ENCODE measurements at places on chromosomes 2 and 18.

DNA sequence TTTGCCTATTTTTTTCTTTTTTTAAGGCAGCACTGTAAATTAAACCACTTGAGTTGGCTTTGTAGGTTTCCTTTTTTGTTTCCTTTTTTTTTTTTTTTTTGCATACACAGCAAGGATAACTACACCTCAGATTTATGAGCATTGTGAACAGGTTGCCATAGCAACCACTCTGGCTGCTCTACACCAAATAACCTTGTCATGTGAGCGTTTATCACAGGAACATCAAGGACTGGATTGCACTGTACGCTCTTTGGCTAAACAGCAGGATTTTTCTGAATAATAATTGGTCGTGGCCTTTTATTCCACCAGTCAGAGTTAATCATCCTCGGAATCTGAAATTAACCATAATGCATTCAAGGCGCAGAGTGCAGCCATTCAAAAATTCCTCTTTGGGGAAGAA lies 199.1 kb upstream of the SLC14A2 start:
- no peak for DNase-seq

DNA sequence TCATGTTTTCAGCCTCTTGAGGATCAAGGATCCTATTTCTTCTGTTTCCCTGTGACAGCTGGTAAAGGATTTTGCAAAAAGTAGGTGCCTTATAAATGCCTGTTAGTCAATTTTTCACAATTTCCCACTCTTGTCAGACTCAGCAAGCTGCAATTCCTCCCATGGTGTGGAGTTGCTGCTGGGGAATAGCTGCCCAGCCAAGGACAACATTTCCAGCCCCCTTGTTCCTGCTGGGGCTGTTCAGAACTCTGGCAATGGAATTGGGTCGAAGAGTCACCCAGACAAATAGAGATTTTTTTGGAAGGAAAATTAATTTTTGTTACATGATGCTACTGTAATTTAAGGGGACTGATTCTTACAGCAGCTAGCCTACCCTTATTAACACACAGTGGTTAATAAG lies 43.7 kb downstream of the FSHR start:
- no peak for DNase-seq

DNA sequence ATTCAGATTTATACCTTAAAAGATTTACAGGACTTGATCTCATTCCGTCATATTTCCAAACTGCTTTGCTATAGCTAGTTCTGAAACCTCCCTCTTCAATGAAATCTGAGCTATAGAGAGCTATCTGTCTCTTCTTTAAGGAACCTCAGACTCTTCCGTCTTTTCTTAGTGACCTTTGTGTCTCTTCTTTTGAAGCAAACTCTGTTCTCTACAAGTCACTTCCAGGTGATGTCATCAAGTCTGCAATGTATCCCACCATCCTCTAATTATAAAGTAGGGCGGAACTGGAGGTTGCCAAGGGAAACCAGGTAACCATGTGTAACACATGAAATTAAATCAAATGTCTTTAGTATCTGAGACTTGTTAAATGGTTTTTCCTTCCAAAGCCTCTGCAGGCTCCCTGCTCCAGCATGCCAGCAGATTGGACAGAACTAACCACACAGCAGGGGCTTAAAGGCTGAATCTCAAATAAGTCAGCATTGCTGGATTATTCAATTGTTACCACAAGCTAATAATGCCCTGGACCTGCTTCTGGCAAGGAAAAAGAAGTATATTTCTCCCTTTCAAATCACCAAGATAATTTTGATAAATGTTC lies 41.2 kb upstream of the PEX13 start:
- no peak for DNase-seq

- DNase-seq = no peak
These were observed 132.9 kb downstream of the MYO5B start for GRCh38 chr18:50061876-50062517.

GRCh38 chr2:113965644-113966043 lies 75.8 kb downstream of the ACTR3 start:
- no peak for DNase-seq

- DNase-seq = no peak
These were observed 479.3 kb downstream of the CPS1 start for GRCh38 chr2:211035548-211036185.

DNA sequence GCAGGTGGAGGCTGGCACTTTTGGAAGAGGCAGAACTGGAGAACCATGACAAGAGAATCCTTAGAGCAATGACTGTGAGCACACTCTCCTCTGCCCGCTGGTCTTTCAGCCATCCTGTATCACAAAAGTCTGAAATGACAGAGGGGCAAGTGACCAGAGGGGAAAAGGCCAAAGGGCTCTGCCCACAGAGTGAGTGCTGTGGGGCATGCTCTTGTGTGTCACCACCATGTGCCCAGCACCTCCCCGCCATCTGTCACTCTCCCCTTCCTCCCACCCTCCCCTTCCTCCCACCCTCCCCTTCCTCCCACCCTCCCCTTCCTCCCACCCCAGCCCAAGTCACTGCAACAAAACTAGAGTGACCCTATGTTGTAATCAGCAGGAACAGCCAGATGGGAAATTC lies 31.9 kb downstream of the DAW1 start:
- DNase-seq = no peak

DNA sequence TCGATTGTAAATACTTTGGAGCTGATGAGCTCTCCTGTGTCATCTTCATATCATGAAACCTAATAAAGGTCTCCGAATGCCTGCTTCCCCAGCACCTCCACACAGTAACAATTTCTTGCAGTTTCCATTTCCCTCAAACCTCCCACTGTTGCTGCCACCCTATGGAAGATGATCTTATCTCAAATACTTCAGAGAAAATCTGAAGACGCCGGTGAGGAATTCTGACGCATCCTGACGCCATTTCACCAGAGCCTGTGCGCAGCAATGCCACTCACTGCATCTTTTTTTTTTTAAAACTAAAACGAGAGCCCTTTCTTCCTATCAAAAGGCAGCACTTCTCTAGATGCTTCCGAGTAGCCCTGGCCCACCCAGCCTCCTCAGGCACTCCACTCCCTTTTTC lies 31.9 kb upstream of the GNAL start:
- DNase-seq = no peak

DNA sequence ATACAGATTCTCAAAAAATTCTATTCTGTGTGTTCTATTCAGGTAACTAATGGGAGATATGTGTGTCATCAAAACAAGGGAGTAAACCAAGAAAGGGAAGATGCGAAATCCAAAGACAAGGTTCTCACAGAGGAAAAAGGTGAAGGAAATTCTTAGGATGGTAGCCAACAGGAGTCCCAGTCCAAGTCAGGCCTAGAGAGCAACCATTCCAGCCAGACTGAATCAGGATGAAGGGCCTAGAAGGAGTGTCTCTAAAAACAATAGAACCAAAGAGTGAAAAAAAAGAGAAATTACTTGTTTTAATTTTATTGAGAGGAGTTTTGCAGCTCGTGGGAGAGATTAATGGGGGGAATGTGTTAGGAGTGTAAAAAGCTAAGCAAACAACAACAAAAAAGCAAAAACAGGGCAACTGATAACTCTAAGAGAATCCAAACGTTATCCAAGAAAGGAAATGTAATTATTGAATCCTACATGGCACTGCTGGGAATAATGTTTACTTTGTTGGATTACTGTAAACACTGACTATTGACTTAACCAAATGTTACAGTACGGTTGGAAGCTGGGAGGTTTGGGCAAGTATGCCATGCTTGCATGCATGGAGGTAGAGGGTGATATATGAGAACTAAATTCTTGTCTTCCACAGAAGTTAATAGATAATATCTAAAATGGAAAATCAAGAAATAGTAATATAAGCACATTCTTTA lies 12.3 kb downstream of the MAP3K20 start:
- DNase-seq = no peak

DNA sequence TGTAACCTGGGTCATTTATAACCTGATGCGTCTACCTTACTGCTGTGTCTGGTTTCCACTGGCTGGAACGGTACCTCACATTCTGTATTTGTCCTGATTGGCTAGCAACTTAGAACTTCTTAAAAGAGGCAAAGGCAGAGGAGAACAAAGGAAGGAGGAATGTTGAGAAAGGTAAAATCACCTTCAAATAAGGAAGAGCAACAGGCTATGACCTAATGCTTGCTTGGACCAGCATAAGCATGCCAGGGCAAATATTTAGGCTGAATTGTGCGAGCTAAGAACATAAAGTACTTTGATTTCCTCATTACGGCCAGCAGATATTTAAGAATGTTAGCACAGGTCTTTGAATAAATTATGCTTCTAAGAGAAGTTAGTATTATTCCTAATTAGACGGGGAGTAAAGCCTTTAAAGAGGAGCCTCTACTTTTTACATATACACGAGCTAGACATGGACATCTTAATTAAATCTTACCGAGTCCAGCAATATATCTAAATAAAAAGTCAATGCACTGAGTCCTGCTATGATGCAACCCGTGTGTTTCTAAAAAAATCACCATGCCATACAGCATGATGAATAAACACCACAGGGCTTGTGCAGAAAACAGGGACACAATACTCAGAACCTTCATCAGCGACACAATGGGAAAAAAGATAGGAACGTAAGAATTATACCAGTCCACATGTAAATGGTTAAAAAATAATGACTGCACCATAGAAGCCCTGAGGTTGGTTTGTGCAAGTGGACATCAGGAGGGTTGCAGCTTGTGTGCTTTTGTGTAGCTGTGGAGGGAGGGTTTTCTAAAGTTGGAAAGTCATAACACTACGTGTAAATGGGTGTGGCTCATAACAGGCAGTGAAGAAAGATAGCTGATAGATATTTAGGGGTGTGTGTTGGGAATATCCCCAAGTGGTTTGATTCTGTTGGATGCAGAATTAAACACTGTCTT lies 14.2 kb downstream of the SEPTIN2 start:
- DNase-seq = no peak

- no peak for DNase-seq
These were observed 610.2 kb downstream of the DSC3 start for GRCh38 chr18:30432349-30432748.

- DNase-seq = no peak
These were observed 39.1 kb upstream of the MAP4K4 start for GRCh38 chr2:101658387-101658786.

DNA sequence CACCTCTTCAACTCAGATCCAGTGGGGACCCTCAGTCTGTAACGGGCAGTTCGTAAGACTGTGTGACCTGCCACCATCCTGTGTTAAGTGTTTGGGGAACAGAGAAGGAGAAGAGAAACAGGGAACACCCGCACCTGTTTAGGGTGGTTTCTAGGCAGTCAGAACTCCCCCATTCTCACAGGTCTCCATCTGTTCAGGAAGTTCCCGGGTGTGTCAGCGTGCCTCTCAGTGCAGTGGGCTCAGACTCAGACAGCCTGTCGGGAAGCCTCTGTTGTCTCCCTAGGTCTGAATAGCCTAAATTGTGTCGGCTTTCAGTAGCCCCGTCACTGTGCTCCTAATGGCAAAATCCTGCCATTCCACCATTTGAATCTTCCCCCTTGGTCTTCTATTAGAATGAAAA lies 256.6 kb downstream of the LOXHD1 start:
- DNase-seq = no peak

DNA sequence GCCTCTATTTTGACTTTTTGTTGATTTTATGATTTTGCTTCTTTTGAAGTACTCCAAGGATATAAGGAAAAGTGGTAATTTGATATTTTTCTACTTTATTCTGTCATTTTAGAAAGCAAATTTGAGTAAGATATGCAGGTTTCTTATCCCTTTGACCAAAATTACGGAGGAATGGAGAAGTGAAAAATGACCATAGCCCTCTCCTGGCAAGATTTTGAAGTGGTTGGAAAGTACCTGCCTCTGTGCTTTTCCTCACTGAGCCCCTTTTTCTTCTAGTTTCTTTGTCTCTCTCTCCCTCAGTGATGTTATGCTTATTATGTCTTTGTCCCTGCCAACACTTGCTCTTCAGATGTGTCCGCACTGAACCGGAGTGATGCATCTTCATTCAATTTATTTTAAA lies 898.1 kb downstream of the EPHA4 start:
- no peak for DNase-seq

- no peak for DNase-seq
These were observed 27.0 kb downstream of the GAD1 start for GRCh38 chr2:170843656-170844055.

DNA sequence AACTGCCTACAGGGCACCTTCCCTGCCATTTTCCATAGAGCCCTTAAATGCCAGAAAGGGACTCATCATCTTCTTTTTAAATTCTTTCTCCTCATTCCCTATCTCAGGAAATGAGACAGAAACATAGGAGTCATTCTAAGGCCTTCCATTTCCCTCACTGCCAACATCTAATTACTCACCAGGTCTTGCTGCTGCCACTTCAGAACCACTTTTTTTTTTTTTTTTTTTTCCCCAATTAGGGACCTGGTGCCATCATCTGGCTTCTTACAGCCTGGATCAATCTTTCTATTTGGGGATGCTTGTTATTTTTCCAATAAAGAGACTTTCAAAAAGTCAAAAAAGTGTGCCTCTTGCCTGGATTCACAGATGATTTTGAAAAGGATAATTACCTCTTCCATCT lies 373.4 kb downstream of the LPIN1 start:
- no peak for DNase-seq

DNA sequence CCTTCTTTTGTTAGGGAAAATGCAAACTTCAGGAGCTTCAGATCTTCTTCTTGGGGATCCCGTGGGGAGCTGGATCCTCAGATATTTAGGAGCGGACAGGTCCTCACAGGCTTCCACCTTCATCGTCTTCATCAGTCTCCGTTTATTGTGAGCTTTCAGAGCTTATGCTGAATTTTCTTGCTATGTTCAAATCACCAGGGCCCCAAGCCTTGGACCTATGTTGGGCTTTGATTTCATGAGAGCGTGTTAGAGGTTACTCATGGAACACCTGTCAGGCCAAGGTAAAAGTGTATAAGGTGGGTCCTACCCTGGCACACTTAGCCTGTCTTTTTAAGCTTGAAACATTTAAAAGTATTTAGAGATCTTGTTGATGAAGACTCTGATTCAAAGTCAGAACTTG lies 212.9 kb downstream of the FAM210A start:
- DNase-seq = no peak

DNA sequence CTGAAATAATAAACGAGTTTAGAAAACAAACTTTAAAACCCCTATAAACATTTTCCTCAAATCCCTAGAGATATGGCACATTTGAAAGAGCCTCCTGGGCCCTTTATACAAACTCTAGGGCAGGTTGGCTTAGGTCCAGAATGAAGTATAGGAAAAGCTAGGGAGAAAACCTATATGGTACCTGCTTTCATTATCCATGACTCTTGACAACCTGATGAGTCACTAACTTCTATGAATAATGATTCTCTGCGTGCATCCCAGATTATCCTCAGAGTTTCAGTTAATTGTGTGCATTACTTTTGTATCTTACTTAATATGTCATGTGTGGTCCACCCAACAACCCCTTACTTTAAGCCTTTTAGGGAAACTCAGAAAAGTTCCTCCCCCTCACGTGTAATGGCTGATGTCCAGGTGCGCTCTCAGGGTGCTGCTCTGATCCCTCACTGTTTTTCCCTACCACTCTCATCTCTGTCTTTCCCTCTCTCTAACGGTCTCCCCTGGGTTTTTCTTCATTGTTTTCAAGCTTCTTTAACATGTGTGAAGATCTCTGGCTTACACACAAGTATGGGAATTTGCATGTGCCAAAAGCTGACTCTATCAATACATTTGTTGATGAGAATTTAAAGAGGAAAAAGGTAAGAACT lies 78.5 kb downstream of the LRP1B start:
- no peak for DNase-seq

GRCh38 chr2:12685145-12685544 lies 31.6 kb upstream of the TRIB2 start:
- no peak for DNase-seq

All from activated CD8-positive, alpha-beta memory T cell treated with anti-CD3 and anti-CD28 coated beads, Interleukin-2, amount 50 U/mL, for 48 hours (primary cell).